ENCODE measurements at places on chromosomes 2 and 18. TPM values are rescaled to one million over a fixed set of nuclear protein-coding genes. Genes with fewer than 3 reads are reported as not detected.

GRCh38 chr2:171083451-171083850, 77.2 kb downstream of the TLK1 start:
- DNase-seq = no peak

Gene EVX2
- not detected for total RNA-seq

DNA sequence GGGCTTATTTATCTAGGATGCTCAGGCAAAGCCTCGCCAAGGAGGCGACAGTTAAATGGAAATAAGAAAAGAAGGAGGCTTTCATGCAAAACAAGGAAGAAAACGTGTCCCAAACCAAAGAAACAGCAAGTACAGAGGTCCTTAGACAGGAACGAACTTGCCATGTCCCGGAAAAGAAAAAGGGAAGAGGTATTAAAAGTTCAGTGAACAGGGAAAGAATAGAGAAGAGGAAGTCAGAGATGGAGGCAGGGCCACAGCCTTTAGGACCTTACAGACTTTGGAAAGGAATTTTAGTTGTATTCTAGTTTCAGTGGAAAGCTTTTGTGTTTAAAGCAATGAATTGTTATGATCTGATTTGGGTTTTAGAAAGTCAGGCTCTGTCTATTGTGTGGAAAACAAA, 22.1 kb downstream of the IKZF2 start:
- DNase-seq = no peak

DNA sequence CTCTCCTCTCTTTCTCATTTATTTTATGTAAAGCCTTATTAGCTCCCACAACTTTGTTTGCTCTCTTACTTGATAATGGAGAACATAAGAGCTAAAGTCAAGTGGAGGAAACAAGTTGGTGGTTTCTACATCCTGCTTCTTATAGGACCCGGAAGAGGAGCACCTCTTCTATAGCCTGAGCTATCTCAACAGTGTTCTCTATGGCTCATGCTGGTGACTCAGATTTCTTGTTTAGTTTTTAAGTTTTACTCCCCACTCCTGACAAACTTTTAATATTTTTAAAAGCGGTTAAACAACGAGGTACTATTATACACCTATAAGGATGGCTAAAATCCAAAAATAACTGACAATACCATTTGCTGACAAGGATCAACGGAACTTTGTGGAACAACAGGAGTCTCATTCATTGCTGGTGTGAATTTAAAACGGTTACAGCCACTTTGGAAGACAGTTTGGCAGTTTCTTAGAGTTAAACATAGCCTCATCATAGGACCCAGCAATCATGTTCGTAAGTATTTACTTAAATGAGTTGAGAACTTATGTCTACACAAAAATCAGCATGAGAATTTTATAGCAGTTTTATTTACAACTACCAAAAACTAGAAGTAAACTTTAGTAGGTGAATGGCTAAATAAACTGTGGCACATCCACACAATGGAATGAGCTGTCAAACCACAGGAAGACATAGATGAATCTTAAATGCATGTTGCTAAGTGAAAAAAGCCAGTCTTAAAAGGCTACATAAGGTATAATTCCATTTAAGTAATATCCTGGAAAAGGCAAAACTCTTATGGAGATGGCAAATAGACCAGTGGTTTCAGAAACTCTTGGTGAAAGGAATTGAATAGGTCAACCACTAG, 12.7 kb upstream of the CDC42EP3 start:
- DNase-seq = no peak

DNA sequence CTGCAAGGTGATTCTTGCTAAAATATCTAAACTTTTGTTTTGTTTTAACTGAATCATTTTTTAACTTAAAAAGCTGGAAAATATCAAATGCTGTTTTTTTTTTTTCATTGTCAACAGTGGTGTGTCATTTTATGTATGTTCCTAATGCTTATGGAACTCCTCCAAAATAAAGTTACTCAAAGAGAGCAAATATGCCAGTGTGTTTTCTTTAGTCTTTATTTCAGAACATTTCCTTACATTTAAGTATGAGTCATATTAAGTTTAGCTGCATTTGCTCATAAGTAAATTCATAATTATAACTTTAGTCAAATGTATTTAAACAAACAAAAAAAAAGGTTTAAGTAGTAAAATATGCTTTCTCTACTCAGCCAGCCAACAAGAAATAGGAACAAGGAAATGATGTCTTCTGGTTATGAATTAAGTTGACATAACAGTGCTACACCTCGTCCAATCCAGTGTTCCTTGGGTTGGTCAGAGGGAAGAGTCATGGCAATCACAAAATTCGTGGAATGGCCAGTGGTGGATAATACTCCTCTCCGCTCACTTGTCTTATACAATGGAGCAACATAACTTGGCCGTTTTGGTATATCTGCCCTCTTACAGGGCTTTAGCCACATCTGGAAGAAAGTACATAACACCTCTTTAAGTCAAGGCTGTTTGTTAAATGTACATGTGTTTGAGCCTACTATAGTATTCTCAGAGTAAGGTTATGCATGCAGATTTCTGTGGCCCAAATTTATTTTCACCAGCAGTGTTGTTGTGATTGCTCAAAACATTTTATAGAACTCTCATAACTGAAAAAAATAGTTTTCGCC, 80.7 kb downstream of the SLC39A10 start:
- no peak for DNase-seq
